CD4-positive, alpha-beta T cell treated with Interleukin-6 for 4 hours (primary cell): ENCODE measurements at places on chromosomes 2 and 18.

- DNase-seq: no peak
Observed at GRCh38 chr2:159882130-159882745, 84.2 kb upstream of the CD302 start.

DNA sequence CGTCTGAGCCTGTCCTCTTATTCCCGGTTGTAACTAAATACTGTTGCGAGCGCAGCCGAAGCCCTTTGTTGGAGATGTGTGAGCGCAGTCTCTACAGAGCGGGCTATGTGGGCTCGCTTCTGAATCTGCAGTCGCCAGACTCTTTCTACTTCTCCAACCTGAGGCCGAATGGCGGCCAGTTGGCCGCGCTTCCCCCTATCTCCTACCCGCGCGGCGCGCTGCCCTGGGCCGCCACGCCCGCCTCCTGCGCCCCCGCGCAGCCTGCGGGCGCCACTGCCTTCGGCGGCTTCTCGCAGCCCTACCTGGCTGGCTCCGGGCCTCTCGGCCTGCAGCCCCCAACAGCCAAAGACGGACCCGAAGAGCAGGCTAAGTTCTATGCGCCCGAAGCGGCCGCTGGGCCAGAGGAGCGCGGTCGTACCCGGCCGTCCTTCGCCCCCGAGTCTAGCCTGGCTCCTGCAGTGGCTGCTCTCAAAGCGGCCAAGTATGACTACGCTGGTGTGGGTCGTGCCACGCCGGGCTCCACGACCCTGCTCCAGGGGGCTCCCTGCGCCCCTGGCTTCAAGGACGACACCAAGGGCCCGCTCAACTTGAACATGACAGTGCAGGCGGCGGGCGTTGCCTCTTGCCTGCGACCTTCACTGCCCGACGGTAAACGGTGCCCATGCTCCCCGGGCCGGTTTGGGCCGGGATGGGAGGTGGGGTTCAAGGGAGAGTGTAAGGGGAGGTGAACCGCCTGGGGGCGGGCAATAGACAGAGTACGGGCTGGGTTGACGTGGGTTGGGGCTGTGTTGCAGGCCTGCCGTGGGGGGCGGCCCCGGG, at the start of gene HOXD12:
Gene HOXD12 (plus strand): TSS at position 68 of the 819 bp plus-strand sequence. CDS start 7 bp downstream, at position 75.
- DNase-seq: no peak

- DNase-seq: no peak
Observed at GRCh38 chr2:216918088-216918680, 58.3 kb upstream of the TNP1 start.

DNA sequence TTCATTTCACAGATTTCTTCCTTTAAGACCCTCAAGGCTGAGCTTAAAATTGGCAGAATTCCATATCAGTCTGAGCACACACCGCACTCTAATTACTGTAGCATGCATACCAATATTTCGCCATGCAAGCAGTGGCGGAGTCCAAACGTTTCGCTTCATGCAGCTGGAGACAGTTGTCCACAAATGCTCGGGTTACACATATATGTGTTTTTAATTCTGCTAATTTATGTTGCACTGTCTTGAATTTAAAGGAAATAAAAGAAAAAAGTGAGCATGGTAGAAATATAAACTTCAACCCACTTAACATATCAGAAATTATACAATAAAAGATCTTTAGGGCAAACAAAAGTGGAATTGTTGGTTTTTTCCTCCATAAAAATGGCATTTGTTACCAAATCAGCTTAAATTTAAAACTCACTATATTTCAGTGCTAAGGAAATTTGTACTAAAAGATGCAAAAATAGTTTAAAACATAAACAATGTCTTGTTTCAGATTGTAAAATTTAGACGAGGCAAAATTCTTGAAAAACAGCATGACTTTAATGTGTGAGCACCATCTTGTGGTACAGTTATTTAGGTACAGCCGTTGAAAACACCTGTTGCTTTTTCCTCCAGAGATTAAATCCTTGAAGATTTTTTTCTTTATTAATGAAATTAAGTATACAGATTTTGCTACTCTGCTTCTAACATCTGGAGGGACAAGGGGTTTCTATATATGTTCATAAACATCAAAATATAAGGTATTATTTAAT, 24.1 kb upstream of the KANSL1L start:
- peak; percentile 14 for DNase-seq

- DNase-seq: peak; percentile 21
Observed at GRCh38 chr2:170324640-170325046, 146.7 kb downstream of the MYO3B start.

DNA sequence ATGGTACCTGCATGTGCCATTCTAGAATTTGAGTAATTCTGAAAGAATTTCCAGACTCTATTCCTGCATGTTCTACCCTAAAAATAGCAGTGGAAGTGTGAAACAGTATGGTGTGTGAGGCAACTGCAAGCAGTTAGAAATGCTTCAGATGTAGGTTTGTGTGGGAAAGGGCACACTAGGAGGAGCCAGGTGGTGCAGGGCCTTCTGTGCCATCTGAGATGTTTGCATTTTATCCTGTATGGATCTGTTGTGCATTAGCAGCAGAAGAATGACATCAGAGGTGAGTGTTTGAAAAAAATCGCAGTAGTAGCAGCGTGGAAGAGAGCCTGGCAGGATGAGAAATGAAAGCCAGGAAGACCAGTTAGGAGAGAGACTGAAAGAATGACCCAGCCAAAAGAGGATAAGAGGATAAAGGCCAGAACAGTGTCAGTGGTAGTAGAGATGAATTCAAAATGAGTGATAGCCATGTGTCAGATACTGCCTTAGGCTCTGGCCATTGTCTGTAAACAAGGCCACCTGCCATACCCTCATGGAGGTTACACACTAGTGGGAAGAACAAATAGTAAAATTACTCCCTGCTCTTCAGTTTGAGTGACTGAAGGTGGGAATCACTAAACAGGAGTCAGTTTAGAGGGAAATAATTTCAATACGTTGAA, 142.2 kb downstream of the PKP4 start:
- no peak for DNase-seq

DNA sequence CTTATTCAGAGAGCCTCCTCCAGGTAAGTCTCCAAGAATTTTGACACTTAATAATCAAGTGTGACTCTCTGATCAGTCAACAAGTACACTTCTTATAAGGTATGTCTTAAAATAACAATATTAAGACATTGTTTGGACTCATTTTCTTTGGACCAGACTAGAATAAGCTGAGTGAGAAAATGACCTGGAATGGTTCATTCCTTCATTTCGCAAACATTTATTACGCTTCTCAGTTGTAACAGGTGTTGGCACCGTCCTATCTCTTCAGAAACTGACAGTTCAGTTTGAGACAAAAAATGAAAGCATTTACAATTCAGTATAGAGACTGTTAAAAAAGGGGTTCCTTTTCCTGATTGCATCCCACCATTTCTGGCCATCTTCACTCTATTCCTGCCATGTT, 46.6 kb downstream of the TSPYL6 start:
- no peak for DNase-seq

- no peak for DNase-seq
Observed at GRCh38 chr2:60490441-60490840, 63.0 kb downstream of the BCL11A start.

- DNase-seq: no peak
Observed at GRCh38 chr2:237615631-237616249, 11.6 kb upstream of the LRRFIP1 start.

DNA sequence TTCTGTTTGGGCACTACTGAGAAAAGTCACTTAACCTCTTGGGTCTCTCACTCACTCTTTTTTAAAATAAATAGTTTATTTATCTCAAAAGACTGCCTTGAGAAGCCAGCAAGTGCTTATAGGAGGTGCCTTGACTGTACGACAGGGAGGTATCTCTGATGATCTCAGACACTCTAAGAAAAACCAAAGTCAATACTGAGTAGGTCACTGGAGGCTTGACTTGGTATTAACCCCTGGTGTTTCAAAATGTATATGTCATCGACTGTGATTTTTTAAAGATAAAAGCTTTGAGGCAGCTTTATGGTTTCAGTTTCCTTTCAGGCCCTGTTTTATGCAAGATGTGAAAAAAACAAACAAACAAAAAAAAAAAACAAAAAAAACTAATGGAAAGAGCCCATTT, 33.7 kb downstream of the MREG start:
- no peak for DNase-seq

DNA sequence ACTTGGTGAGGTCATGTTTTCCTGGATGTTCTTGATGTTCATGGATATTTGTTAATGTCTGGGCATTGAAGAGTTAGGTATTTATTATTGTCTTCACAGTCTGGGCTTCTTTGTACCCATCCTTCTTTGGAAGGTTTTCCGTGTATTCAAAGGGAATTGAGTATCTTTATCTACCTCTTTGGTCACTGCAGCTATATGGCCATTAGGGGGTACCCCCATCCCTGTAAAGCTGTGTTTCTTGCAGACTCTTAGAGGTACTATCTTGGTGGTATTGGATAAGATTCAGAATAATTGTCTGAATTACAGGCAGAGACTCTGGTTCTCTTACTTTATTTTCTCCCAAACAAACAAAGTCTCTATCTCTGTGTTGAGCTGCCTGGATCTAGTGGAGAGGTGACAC, 401.6 kb upstream of the FSIP2 start:
- DNase-seq: no peak

DNA sequence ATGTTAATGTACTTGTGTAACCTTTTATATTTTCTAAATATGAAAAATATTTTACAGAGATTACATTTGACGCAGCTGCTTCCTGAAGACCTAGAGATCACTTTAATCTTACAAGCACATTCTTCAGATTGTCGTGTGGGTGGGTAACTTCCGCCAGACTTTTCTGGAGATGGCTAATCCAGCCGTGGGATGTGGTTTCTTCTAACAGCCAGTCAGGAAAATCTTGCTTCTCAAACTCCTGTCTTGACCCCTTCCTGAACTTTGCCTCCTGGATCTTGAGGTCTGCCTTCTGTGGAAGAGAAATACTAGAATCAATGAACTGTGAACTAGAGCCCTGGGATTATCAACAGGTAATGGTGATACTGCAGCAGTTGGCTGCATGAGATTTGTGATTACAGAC, 401.6 kb upstream of the TNP1 start:
- DNase-seq: no peak

GRCh38 chr2:153071090-153071489, 352.7 kb downstream of the ARL6IP6 start:
- no peak for DNase-seq

GRCh38 chr2:86038291-86039081, 67.2 kb downstream of the POLR1A start:
- DNase-seq: peak; percentile 74

- no peak for DNase-seq
Observed at GRCh38 chr2:236746833-236747232, 177.2 kb downstream of the ACKR3 start.

DNA sequence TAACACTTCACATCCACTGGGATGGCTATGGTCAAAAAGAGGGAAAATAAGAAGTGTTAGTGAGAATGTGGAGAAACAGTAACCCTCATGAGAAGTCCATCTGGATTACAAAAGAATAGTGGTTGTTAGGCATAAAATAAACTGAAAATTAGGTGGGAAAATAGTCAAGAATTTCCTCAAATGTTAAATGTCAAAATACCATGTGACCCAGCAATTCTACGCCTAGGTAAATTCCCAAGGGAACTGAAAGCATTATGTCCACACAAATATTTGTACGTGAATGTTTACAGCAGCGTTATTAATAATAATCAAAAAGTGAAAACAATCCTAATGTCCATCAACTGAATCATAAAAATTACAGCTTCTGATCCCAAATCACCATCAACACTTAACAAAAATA, 11.0 kb downstream of the WDR33 start:
- DNase-seq: no peak

GRCh38 chr2:103361712-103362111, 599.9 kb downstream of the TMEM182 start:
- DNase-seq: no peak
